Large intestine (tissue), 12 donors: ENCODE measurements at places on chromosomes 11 and 22.

GRCh38 chr22:48902001-48902869 is 925.4 kb downstream of the BRD1 start:
- DNase-seq, result no peak

GRCh38 chr11:120931057-120931779 is 92.7 kb upstream of the TBCEL start:
- DNase-seq, result no peak

DNA sequence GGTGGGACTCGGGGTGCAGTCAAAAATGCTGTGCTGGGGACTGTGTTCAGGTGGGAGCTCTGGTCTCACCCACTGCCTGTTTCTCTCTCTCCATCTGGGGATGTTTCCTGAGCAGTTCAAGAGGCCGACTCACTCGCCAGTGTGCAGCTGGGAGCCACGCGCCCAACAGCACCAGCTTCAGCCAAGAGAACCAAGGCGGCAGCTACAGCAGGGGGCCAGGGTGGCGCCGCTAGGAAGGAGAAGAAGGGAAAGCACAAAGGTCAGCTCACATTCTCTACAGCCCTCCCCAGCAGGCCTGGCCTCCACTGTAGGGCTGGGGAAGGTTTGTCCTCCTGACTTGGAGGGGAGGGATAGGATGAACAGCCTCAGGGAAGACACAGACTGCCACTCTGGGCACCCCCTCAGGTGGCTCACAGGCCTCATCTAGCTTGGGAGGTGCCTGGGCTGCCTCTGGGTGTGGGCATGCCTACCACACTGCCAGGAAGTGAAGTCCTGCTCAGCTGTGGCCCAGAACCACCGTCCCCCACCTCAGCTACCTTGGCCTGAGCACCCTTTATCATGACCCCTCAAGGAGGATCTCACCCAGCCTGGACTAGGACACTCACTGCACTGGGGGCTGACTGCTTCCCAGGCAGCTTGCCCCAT is 13.0 kb downstream of the TUB start:
- peak; percentile 88 for DNase-seq

DNA sequence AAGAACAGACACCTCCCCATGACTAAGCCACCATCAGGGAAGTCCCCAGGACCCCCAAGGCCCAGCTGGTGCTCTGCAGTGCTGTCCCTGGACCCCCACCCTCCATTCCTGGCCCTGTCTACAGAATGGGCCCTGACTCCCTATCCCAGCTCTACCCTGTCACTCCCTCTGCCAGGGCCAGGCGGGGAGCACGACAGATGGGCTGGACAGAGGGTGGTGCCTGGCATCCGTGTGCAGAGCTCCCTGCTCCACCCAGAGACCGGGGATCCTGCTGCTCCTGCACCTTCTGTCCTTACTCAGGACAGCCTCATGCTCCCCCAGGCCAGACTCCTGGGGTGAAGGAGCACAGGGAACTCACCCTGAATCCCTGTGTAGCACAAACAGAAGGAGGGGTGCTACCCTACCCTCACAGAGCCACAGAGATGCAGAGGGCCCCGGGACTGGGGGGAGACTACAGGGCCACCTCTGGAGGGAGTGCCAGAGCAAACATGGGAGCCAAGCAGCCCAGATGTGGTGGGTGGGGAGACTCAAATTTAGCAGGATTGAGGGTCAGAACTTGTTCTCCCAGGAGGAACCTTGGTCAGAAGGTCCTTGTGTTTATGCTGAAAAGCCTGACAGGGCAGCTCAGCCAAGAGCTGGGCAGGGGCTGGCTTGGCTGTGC is 2.0 kb downstream of the ARVCF start:
- peak; percentile 37 for DNase-seq

GRCh38 chr11:30485756-30486155 is 100.4 kb downstream of the MPPED2 start:
- DNase-seq, result no peak

DNA sequence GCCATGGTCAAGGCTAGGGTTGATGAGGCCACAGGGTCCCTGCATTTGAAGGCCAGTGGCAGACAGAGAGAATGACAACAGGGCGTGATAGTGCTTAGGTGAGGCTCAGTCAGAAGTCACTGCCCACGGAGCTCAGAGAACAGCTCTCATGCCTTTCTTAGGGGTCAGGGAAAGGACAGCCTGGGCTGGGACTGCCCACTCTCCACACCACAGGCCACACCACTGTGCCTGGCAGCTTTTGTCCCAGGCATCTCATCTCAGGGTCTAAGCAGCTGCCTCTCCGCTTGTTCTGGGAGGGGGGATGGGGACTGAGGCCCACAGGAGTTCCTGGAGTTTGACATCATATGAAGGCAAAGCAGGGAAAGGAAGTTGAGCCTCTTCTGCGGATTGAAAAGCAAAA is 150.2 kb upstream of the B3GAT1 start:
- no peak for DNase-seq

GRCh38 chr11:92911478-92911877 is 58.0 kb upstream of the MTNR1B start:
- DNase-seq, result no peak

DNA sequence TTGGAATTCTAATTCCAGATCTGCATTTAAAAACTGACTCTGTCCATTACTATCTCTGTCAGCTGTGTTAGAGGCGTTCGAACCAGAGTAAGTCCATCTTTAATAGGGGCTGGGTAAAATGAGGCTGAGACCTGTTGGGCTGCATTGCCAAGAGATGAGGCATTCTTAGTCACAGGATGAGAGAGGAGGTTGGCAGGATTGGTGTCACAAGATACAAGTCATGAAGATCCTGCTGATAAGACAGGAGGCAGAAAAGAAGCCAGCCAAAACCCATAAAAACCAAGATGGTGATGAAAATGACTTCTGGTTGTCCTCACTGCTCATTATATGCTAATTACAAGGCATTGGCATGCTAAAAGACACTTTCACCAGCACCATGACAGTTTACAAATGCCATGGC is 356.3 kb upstream of the ISX start:
- DNase-seq, result no peak

DNA sequence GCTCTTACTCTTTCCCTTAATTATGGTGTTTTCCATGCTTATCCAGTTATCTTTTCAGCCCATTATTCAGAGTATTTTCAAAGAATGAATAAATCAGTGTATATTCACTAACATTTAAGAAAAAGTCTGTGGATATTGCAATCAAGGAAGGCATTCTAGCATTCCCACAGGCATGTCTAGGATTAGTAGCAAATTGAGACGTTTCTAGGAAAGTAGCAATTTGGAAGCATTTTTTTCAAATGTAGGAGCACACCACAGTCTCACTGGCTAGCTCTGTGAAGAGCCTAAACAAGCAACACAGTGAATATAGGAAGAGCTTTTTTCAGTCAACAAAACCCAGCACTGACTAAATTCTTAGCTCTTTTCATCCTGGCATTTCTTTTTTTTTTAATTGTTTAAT is 65.4 kb downstream of the CCDC34 start:
- DNase-seq, result no peak

- peak; percentile 56 for DNase-seq
Observed at GRCh38 chr11:118618115-118618990, 10.9 kb downstream of the PHLDB1 start.

DNA sequence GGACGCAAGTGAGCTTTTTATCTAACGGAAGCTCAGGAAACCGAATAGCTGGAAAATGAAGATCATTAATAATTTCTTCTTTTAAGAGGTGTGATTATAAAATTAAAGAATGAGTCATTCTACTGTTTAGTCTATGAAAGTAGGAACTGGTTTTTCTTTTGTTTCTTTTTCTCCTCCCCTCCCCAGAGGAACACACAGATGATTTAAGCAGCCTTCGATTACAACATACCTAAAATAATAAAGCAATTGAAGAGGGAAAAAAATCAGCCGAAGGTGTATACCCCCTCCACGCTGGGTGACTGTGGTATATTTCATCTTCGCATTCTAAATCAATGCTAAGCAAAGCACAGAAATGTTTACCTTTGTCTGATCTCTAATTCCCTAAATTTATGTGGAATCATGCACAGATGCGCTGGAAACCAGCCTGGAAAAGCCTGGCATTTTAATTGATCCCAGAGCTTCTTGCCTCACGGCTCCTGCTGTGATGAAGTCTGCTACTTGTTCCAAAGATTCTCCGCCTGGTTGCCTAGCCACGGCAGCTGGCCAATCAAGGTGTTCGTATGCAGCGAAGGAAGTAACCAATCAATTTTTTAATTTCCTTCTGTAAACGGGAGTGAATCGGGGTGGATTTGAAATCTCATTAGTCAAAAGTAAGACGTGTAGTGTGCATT is 133.9 kb downstream of the FANCF start:
- peak; percentile 3 for DNase-seq

GRCh38 chr11:30018495-30018894 is 1.7 kb upstream of the KCNA4 start:
- no peak for DNase-seq

GRCh38 chr22:46001046-46001425 is 24.1 kb upstream of the WNT7B start:
- DNase-seq, result no peak
